Trophoblast cell (in vitro differentiated cells and primary cell): ENCODE measurements at places on chromosomes 7 and 10.
A peak's percentile ranks its signal among the peaks of the same experiment; 100 is the strongest.

GRCh38 chr10:60901561-60902235 is 42.3 kb downstream of the RHOBTB1 start:
- DNase-seq = no peak

DNA sequence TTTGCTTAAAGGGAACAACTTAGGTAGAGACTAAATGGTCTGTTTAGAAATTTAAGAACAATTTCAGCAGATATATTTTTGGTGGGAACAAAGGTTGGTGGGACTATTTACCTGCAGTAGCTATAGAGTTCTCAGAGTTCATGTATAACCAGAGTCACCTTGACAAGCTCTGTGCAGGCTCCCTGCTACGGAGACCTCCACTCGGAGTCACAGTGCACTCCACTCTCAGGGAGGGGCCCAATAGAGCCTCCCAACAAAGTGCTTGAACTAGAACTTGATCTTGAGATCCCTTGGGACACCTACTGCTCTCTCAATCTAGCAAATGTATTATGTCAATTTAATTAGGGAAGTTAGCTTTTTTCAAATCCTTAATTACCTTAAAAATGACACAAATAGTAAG is 2.3 kb downstream of the MYPN start:
- DNase-seq = no peak

- DNase-seq = no peak
Observed at GRCh38 chr7:92699560-92699959, 109.4 kb upstream of the FAM133B start.

GRCh38 chr10:129973674-129974059 is 9.6 kb upstream of the EBF3 start:
- no peak for DNase-seq

DNA sequence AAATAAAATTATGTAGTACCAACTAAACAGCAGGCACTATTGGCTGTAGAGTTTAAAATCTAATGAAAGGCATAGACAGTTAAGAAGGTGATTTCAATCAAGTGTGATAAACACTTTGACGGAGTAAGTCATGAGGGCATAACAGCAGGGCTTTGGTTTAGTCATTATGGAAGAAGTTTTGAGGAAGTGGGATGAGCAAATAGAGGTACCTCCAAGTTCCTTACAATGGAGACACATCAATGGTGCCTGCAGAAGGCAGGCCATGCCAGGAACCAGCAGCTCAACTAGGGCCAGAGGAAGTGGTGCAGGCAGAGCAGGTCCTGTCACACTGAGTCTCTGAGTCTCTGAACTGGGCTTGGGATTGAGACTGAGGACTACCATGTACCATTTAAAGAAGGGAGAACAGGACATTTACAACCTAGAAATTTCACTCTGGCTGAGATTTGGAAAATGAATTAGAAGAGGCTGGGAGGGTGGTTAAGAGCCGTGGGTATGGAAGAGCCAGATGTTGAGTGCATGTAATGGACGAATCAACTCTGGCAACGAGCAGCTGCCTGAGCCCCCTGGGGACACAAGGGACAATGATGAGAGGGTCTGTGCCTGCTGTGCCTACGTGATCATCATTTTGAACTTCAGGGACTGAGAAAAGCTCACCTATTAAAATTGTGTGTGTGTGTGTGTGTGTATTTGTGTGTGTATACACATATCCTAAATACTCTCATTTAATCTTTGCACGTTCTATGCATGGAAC is 208.7 kb upstream of the POM121L12 start:
- no peak for DNase-seq

DNA sequence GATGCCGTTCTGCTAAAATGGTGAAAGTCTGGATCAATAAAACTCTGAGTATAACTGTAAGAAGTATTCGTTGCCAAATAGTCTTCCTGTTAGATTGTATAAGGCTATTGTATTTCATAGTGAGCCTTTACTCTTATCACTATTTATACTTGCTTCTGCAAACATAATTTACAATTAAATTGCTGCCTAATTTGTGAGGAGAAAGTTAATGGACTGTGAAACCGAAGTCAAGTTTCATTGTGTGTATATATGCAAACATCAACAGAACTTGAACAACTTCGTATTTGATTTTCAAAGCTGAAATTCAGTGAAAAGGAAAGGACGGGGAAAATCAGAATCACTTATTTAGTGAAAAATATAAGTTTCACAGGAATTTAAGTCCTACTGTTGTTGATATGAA is 135.9 kb upstream of the CCDC6 start:
- no peak for DNase-seq

- peak; percentile 57 for DNase-seq
Observed at GRCh38 chr7:3404501-3404900, 103.4 kb downstream of the SDK1 start.

- no peak for DNase-seq
Observed at GRCh38 chr10:103856797-103857170, 1.4 kb upstream of the SH3PXD2A start.

DNA sequence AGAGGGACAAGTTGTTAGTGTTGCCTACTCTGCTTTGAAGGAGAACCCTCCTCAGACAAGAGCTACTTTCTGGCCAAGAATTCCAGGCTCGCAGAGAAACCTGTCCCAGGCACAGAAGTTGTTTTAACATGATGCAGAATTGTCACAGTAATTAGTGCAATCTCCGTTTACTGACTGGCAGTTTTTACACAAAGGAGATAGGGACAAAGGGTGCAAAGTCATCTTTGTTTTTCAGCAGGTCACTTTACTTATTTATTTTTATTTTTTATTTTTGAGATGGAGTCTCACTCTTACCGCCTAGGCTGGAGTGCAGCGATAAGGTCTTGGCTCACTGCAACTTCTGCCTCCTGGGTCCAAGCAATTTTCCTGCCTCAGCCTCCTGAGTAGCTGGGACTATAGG is 12.3 kb downstream of the TCF7L2 start:
- peak; percentile 80 for DNase-seq

- no peak for DNase-seq
Observed at GRCh38 chr7:12596225-12596790, 25.8 kb downstream of the SCIN start.

- DNase-seq = peak; percentile 58
Observed at GRCh38 chr7:99392659-99393354, 15.6 kb downstream of the PDAP1 start.

GRCh38 chr10:83545901-83546391 is 593.4 kb upstream of the GHITM start:
- DNase-seq = peak; percentile 94

DNA sequence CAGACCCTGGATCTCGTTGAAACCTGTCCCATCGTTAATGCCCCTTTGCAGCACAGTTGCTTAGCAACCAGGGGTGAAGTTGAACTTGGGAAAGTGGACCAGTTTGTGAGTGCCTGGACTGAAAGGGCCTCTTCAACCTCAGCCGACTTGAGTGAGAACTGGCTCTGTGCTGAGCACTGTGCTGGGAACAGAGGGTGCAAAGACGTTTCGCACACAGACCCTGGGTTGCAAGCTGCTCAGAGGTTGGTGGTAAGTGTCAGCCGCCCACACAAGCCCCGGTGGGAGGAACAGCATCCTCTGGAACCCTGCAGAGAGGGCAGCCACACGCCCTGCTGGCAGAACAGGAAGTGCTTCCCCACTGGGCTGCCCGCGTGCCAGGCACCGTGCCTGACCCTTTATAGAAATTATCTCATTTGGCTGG is 89.2 kb downstream of the CARD11 start:
- no peak for DNase-seq

DNA sequence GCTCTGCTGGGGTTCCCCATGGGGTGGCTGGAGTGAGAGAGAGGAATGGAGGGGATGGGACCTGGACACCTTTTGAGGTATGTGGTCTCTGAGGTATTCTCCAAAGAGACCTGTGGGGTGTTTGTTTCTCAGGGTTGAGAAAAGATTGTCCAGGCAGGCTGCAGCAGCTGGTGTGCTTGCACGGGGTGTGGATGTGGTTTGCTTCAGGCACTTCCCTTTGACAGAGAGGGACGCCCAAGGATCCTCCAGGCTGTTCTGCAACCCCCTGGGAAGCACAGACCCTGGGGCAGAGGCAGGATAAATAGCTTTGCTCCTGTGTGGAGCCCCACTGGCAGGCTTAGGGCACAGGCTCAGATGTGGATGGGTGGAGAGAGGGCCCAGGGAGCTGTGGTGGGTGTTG is 115.1 kb upstream of the AGK start:
- DNase-seq = no peak

- no peak for DNase-seq
Observed at GRCh38 chr7:116673457-116673865, 1.5 kb downstream of the MET start.

DNA sequence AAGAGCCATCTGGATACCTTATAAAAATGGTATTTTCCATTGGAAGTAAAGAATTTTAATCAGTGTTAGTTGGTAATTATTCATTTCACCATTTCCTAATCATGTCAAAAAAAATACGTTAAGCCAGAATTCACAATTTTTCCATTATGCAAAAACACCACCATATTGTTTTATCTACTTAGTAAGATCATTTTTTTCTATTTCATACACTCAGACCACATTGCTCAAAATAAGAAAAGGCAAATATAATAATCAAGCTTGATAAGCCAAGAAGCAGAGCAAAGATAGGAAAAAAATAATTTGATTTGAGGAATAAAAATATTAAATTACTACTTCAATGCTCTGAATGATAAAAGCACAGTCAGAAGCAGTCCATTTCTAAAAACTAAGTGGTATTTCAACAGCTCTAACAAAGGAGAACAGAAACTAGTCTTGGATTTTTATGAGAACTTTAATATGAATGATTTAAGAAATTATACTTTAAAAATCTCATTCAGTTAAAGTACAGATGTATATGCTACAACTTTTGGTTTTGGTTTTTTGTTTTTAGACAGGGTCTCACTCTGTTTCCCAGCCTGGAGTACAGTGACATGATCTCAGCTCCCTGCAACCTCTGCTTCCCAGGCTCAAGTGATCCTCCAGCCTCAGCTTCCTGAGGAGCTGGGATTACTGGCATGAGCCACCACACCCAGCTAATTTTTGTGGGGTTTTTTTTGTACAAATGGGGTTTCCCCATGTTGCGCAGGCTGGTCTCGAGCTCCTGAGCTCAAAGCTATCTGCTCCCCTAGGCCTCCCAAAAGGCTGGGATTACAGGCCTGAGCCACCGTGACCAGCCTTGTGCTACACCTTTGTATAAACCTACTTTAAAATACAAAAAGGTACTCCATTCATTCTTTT is 46.6 kb downstream of the LRRN3 start:
- peak; percentile 6 for DNase-seq

DNA sequence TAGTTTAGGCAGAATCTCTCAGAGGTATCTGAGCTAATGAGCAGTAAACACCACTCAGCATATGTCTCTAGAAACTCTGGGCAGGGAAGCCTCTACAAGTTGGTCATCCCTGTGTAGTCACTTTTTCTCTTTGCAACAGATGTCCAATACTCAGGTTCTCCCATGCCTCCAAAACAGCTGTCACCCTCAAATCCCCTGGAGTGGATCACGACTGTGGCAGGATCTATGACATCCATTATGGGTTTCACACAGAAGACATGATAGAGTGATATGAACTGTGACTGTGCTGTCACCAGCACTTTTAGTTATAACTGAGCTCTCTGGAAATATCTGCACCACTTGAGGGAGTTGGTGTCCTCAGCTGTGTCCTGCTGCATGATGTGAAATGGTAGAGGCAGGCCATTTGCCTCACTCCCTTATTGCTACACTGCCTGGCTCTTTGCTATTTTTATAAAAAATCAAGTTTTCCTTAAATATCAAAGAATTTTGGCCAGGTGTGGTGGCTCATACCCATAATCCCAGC is 24.1 kb upstream of the ZNRF2 start:
- no peak for DNase-seq

GRCh38 chr10:102230861-102231356 is 4.8 kb downstream of the ELOVL3 start:
- DNase-seq = peak; percentile 10

DNA sequence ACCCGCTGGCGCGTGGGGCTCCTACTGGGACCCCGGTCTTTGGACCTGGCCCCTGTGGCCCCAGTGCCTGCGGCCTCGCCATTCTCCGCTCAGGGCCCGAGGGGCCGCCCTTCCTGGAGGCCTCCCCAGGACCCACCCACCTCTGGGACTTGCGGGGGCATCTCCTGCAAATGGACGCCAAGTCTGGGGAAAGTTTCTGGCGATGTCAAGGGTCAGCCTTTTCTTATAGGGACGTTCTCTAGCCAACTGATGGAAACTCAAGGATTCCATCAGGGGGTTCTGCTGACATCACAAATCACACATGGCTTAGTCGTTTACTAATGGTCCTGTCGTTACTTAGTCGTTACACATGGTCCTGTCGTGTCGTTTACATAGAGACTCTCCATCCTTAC is 57.7 kb upstream of the RHOBTB1 start:
- no peak for DNase-seq

DNA sequence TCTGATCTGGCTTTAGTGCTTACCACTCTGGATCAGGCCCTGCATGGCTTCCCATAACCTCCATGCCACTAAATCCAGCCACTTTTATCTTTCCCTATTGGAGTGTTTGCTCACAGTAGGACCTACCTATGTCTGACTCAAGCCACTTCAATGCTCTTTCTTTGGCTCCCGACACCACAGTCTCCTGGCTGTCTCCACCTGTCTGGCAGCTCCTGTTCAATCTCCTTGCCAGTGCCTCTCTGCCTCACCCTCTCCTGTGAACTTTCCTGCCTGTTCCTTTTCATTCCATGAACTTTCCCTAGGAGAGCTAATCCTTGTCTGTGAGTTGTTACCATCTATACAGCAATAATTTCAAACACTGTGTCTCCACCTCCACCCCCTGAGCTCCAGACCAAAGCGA is 82.6 kb upstream of the UCN3 start:
- DNase-seq = no peak

- DNase-seq = no peak
Observed at GRCh38 chr7:50095634-50096033, 2.6 kb upstream of the ZPBP start.

- peak; percentile 70 for DNase-seq
Observed at GRCh38 chr10:102752266-102752930, 8.7 kb downstream of the WBP1L start.

GRCh38 chr7:140326116-140326928 is 72.0 kb downstream of the SLC37A3 start:
- peak; percentile 77 for DNase-seq

DNA sequence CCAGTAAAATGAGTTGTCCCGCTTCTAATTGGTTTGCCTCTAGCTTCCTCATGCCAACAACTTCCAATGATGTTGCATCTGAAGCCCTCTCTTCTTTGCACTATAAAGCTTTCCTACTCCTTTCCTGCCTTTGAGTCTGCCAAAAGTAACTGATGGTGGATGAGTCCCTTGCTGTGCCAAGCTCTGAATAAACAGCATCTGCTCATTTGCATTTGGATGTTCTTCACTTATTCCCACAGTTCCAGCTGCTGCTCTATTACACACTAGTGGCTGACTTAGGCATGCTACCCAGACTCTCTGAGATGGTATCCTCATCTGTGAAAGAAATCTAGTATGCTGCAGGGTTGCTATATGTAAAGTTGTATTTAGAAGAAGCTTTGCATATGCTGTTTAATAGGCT is 24.9 kb downstream of the SFR1 start:
- DNase-seq = no peak
